Left forelimb (tissue), 1 donor: ENCODE measurements at places on chromosomes 6 and 20.

DNA sequence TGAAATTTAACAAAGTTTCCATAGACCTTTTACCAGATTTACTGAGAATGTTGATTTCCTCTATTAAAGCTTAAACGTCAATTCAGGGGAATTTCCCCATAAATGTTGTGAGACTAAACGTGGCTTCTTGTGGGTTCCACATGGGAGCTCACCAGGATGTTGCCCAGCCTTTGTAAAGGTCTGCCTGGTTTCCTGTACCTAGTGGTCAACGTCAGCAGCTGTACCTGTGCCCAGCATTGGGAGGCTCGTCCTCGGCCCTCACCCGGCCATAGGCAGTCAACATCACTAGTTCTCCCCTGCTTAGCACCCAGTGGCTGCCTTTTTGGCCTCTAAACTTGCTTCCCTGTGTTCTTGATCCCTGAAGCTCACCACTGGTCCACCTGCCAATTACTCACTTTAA, 22.1 kb upstream of the CD83 start:
- DNase-seq: no peak

DNA sequence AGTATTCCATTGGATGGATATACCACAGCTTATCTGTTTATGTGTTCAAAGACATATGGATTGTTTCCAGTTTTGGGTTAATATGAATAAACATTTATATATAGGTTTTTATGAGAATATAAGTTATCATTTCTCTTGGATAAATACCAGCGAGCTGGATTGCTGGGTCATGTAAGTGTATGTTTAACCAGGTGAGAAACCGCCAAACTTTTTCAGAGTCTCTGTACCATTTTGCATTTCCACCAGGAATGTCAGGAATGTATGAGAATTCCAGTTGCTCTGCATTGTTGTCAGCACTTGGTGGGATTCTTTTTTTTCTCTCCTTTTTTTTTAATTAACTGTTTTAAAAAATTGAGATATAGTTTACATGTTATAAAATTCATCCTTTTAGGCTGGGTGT, 52.1 kb downstream of the PHF20 start:
- no peak for DNase-seq

GRCh38 chr6:35213298-35213791, 411 bp upstream of the SCUBE3 start:
- DNase-seq: no peak

DNA sequence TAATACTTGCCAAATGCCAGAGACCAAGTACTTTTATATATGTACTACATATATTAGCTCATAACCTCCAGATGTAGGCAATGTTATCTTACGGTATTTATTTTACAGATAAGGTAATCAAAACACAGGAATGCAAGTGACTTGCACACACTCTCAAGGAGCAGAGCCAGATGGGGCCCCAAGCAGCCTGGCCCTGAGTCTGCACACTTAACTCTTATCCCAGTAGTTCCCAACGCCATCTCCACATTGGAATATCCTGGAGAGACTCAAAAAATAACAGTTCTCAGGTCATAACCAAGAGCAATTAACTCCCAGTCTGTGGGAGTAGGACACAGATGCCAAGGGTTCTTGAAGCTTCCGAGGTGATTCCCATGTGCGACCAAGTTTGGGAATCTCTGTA, 398.7 kb downstream of the PHF3 start:
- no peak for DNase-seq

GRCh38 chr6:158757753-158758090, 61.4 kb downstream of the EZR start:
- no peak for DNase-seq

- no peak for DNase-seq
These were observed 56.2 kb upstream of the BMP6 start for GRCh38 chr6:7669742-7670141.

- DNase-seq: no peak
These were observed 108.5 kb upstream of the FLRT3 start for GRCh38 chr20:14445902-14446301.

DNA sequence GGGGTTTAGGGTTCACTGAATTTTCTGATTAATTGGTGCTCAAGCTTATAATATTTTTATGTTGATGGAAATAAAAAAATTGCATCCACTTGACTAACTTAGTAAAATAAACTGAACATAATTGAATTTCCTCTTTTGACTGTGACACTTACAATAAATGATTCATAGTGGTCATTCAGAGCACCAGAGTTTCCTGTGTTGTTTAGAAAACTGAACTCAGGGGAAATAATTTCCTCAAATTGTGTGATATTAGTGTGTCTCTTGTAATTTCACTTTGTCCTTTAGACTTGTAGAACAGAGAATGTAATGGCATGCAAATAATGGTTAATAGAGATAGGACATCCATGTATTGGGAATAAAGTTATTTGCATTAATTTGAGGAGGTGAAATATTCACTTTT, 319.7 kb upstream of the MAN1A1 start:
- no peak for DNase-seq

DNA sequence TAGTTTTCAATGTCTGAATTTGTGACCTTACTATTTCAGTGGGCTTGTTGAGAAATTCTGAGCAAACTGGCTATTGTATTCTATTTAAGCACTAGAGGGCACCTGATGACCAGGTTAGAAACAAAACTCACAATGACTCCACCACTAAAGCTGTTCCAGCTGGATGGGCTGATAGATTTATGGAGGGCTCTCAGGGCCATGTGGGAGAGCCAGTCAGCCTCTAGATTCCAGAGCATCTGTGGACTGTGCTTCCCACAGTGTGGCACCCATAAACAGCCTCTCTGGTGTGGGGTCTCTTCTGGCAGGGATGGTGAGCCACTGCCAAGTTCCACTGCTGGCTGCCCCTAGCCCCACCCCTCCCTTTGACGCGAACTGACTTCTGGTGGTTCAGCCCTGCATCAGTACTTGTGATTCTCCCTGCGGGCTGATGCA, 29.2 kb downstream of the C6orf58 start:
- no peak for DNase-seq

DNA sequence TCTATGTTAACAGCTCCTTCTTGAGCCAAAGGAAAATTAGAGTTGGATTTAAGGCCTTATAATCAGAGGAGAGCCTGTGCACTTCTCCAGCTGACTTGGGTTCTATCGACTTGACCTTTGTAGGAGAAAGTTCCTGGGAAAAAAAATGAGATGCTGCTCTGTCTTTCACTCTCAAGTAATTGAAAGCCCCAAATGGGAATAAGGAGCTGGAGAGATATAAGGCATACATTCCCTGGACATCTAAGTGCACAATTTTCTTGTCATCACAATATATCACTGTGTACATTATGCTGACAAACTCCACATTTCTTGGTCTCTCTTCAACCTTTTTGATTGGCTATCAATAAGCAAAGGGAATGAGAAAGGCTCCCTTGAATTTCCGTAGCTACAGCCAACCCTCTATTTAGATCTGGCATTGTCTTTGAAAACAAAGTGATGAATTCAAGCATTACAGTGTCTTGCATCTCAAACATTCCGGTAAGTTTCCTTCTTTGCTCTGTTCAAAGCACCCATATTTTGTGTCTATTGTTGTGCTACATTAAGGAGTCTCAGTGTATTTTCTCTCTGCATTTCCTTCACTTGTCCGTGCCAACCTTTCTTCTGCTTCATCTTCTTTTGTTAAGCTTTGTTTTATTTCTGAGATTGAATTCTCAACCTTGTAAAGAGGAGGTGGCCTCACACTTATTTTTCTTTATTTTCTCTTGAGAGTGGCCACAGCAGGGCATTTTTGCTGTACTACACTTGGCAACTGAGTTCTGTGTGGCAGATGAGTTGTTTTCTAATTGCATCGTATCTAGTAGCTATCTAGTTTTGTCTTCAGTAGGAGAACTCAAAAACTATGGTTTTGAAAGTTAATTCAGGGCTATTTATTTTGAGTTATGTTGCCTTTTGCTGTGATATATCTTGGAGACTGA, 450.3 kb upstream of the MAN1A1 start:
- no peak for DNase-seq

GRCh38 chr20:63555661-63556381, 1.9 kb downstream of the FNDC11 start:
- DNase-seq: no peak
